Brain (organoid and tissue), 16 donors: ENCODE measurements at places on chromosomes 5 and 9.

GRCh38 chr5:58380655-58381054 lies 79.2 kb downstream of the PLK2 start:
- no peak for DNase-seq

DNA sequence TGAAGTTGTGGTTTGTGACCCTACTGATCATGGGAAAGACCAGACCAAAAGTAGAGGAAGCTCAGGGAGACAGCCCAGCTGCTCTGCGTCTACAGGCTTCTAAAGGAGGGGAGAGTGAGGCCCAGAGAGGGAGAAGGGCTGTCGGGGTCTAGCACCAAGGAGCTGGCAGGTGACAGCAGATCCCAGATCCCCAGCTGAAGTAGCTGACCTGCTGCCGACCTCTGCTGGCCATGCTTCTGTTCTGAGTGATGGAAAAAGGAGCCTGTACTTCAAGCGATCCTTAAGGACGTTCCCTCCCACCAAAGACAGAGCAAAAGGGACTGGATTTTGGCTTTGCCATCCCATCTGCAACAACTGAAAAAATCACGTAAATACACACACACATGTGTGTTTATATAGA lies 22.7 kb upstream of the QSOX2 start:
- DNase-seq, result no peak

DNA sequence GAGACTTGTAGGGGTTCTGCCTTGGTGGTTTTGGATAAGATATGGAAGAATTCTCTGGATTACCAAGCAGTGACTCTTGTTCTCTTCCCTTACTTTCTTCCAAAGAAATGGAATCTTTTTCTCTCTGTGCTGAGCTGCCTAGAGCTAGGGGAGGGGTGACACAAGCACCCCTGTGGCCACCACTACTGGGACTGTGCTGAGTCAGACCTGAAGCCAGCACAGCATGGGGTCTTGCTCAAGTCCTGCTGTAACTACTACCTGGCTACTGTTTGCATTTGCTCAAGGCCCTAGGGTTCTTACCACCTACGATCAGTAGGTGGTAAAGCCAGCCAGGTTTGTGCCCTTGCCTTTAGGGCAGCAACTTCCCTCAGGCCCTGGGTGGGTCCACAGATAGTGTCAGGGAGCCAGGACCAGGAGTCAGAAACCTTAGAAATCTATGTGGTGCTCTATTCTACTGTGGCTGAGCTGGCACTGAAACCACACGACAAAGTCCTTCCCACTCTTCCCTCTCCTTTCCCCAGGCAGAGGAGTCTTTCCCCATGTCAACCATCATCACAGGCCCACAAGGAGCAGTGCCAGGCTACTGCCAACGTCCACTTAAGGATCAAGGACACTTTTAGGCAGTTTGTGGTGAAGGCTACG lies 53.8 kb downstream of the SREK1 start:
- DNase-seq, result no peak

DNA sequence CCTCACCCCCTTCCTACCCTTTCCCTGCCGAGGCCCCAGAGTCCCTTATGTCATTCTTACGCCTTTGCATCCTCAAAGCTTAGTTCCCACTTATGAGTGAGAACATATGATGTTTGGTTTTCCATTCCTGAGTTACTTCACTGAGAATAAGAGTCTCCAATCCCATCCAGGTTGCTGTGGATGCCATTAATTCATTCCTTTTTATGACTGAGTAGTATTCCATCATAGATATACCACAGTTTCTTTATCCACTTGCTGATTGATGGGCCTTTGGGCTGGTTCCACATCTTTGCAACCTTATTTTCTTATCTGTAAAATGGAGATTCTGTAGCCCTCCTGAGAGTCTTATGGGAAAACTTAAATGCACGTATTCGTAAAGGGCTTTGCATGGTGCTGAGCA lies 36.8 kb downstream of the CRB2 start:
- DNase-seq, result no peak

DNA sequence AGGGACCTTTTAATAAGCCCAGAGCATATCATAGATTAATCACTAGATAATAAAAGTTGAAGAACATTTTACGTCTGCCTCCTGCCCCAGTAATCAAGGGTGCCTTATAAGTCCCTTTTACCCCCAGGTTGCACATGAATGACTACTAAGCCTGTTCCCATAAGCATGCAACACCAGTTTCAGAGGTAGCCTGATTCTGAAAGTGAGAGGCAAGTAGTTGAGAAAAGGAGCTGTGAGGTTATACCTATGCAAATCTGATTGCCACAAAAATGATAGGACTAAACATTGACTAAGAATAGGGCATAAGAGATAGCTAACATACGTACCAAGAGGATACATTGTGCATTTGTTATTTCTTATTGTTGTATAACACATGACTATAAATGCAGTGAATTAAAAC lies 681.9 kb downstream of the ISL1 start:
- DNase-seq, result no peak

DNA sequence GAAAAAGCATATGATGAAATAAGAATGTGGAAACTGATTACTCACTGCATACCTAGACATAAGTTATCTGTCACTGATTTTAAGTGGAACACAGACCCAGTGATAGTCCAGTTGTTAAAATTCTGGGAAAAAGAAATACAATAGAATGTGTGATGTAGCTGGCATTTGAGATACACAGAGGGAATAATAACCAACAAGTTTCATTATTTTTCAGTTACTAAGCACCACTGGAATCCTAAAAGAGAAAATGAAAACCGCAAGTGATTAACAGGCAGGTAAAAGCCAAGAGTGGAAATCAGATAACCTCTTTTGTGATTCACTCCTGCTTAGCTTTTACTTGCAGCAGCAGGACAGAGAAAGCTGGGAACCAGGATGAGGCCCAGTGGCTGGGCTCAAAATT lies 994.0 kb upstream of the SEMA6A start:
- no peak for DNase-seq

DNA sequence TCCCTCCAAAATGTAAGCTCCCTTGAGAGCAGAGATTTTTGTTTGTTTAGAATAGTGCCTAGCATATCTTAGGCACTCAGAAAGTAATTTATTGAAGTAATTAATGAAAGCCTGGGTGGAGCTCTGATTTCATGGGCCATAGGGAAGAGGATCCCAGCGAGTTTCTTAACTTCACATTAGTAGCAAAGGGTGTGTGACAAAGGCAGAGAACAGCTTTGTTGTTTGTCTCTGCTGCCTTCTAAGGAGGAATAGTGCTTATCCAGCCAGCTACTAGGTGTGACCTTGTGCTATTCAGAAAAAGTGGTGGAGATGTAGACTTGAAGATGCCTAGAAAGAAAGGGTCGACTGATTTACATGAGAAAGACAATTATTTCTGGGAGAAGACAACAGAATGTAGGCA lies 149.0 kb downstream of the CD180 start:
- no peak for DNase-seq

- DNase-seq, result no peak
These were observed 57.9 kb upstream of the FTMT start for GRCh38 chr5:121793791-121794190.

DNA sequence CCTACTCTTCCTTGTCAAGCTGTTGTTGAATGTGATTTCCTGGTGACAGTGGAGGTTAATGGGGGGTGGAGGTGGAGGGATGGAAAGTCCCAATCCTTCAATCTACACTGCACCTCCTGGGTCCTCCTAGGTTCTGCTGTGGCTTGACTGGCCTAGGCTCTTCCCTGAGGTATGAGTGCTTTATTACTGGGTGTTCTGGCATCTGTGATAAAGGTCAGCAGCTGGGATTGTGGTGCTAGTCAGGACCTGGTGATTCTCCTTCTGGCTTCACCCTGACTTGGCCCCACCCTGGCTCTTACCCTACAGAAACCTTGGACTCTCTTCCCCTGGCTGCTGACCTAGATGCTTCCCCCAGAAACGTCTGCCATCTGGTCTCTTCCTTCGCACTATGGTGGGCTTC lies 194.3 kb downstream of the ARHGEF28 start:
- DNase-seq, result no peak

DNA sequence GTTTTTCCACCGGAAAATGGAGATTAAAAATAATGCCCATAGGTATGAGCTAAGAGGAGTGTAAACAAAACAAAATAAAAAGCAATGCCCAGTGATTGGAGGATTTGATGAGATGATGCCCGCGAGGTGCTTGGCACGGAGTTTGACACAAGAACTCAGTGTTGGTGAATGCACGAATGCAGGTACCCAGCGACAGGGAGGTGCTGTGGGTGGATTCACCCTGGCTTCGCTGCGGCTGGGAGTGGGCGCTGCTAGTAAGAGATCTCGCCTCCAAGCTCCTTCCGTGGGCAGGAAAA lies 526 bp upstream of the STXBP1 start:
- no peak for DNase-seq

DNA sequence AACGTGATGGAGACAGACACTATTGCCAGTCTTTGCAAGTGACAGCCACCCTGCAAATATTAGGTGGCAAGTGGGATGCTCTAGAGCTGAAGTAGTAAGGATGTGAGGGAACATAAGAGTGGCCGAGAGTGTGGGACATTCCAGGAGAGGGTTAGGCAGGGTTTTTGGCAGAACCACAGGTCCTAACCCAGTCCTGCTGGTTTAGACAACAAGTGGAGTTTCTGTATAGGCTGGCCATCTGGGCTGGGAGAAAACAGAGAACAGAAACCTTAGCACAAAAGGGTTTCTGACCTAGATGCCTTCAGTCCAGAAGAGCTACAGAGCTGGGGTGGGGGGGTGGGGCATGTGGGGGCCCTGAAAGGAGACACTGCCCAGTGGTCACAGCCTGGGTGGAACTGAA lies 107.4 kb downstream of the TMEM174 start:
- no peak for DNase-seq

DNA sequence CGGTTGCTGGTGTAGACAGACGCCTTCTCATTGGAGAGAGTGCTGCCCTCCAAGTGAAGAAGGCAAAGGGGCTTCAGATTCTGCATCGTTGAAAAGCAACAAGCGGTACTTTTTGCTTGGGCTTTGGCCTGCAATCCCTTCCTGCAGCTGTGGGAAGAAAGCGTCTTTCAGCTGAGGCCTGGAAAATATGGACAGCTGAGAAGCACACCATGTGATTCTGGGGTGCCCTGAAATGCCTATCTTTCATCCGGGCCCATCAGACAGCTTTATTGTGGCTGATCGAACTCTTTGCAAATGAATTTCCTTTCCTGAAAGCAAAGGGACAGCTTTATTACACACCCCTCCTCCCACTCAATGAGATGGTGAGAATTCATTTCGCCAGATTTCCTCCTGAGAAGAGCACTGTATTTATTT lies 74.0 kb downstream of the NSG2 start:
- peak; percentile 85 for DNase-seq

DNA sequence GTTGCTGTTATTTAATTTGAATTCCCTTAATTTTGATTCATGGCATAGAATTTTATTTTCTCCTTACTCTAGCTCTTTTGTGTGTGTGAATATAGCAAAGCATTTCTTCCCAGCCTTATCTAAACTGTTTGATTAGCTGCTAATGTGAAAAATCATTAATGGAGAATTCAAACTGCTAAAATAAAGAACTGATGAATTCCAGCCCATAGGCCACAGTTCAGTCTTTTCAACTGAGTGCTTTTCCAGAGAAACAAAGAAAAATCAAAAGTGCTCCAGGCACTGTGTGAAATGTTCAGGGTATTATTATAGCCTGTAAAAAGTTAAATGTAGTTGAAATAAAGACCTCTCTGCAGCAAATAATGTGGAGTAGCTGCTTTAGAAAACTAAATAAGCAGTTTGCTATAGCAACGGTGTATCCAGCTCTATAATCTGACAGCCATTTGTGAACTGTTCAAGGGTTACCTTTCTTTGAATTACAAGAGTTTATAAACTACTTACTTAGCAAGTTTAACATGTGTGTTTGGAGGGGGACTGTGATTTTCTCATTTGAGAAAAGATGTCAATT lies 123.8 kb downstream of the GIN1 start:
- DNase-seq, result peak; percentile 53

- no peak for DNase-seq
These were observed 80.1 kb upstream of the TNFAIP8 start for GRCh38 chr5:119275601-119276173.

DNA sequence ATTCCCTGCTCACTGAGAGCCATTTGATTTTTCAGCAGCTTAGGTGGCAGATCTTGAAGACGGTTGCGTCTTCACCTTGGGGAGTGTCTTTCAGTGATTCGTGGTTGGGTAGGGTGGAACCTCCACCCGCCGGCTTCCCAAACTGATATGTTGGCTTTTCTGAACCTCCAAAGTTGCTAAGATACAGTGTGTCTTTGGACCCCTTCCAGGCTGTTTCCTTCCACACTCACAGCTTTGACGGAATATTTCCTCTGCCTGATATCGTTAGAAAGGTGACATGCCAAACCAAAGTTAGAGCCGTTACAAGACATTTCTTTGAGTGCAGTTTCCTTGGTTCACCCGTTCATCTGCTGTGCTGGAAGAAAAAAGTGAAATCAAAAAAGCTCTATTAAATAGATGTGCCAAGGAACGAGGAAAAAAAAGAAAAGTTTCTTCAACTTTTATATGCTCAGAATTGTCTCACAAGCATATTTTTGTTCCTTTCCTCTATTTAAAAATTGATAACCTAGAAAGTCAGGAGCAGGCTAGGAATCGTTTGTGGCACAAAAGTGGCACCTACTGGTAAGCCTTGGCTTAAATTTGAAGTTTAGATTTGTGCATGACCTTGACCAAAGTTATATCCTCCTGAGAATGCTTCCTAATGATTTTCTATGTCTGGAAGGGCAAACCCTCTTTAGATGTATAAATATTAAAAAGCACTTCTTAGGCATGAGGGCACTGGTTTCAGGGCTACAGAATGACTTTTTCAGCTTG lies 270.7 kb upstream of the WWC1 start:
- no peak for DNase-seq

DNA sequence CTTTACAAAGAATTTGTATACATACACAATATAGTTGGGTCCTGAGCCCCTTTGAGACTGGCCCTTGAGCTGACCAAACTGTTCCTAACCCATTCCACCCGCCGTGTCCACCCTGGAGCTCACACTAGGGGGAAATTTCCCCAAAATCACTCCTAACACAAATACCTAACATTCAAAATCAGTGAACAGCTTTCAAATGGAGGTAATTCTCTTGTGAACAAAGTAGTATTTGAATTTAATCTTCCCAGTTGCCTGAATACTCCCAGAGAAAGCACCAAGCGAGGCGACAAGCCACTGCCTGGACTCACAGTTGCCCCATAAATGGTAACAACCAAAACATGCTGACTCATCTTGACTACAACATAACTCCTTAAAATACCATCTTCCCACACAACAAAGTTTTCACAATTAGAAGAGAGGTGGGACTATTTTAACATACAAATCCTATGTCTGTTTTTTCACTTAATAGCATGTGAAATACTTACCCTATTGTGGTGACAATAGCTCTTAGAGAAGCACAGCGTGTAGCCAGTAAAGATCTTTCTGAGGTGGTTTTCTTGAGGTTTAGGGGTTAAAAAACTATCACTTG lies 31.7 kb upstream of the SCAMP1 start:
- no peak for DNase-seq

DNA sequence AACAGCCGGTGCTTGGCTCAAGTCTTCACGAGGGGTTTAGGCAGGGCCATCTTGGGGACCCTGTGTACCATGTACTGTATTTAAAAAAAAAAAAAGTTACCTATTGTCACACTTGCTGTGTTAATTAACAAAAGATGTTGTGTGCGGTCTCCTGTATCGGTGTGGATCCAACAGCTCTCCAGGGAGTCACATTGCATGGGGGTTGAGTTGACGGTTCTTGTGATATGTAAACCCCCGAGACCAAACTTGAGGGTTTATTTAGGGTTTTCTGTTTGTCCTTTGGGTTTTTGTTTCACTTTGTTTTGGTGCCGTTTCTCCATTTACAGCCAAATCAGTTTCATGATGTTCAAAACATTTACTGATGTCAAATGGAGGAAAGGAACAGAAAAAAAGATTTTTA lies 22.2 kb downstream of the AMBP start:
- DNase-seq, result no peak

GRCh38 chr5:56088967-56089829 lies 94.4 kb upstream of the IL6ST start:
- no peak for DNase-seq
